Neural progenitor cell (in vitro differentiated cells): ENCODE measurements at places on chromosomes 2 and 18.

DNA sequence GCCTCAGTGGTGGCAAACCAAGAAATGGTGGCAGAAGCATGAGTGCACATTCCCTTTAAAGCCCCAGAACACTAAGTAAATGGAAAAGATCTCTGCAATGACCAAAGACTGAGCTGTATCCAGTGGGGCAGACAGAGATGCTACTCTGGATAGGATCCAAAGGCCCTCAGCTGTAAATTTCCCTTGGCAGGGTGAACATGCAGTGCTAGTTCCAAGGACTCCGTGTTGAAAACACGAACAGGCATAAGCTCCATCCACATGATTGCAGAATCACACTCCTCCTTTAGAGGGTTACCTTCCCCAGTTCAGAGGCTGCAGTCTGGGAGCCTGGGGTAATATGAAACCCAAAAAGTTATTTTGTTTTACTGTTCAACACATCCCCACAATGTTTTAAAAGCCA, 98.6 kb upstream of the KLF7 start:
- no peak for DNase-seq

GRCh38 chr2:98726205-98726604, 4.7 kb downstream of the MGAT4A start:
- DNase-seq, result no peak

DNA sequence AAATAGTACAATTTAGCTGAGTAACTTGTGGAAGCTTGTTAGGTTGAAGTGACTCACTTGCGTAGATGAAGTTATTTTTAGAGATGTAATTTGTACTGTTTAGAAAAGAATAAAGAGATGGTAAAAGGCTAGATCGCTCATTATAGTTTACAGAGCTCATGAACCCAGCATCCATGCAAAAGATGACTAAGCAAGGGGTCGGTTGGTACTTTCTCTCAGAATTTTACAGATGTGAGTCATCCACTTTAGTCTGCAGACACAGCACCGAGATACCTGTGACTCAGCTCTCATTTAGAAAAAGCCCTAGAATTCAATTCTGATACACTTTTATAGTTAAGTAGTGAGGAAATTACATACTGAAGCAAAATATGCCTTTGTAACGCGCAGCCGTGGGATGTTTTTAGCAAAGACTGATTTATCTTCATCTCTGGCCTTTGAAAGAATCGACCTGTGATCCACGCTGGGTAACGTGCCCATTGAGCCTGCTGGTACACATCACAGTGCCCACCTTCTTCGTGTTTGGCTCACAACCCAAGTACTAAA, 116.5 kb upstream of the FOSL2 start:
- DNase-seq, result no peak

DNA sequence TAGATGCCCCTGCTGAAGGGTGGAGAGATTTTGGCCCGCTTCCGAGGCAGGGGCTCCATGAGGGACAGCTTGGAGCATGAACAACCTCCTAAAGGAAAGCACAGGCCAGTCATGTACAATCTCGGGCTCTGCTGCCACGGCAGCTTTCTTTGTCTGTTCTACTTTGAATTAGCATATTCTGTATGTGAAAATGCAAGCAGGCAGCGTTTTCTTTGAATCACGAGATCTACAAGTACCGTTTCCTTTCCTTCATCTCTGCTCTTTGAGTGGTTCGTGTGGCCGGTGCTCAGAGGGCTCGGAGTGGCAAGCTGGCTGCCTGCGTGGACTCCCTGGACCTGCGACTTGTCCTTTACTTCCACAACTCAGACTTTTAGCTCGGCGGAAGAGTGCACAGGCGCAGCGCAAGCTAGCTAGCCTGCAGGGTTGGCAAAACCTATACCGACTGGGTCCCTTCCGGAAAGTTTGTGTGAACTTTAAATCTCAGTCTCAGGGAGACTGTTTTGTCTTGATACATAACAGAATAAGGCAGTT, 6.9 kb downstream of the TWIST2 start:
- no peak for DNase-seq

GRCh38 chr2:148853458-148853857, 21.6 kb upstream of the KIF5C start:
- no peak for DNase-seq

- no peak for DNase-seq
Measured at GRCh38 chr2:88709181-88709631, 17.7 kb downstream of the RPIA start.

DNA sequence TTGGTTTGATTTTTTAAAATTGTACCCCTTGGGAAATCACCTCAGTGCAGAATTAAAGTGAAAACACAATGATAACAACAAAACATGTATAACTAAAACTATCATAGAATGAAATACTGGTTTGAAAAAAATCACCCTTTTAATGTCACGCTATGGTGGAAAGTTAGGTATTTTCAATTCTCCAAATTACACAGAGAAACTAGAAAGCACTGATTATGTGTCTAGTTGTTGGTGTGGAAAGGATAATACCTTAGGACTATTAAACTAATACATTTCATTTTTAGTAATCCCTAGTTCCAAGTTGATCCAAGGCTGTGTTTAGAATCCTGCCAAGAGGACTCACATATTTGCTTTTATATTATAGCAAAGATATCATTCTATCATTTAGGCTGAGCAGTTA, 71.2 kb downstream of the NUP35 start:
- DNase-seq, result no peak

GRCh38 chr2:55311444-55311870, 42.4 kb upstream of the MTIF2 start:
- DNase-seq, result no peak

- DNase-seq, result no peak
Measured at GRCh38 chr18:62070302-62070701, 116.6 kb downstream of the PIGN start.

DNA sequence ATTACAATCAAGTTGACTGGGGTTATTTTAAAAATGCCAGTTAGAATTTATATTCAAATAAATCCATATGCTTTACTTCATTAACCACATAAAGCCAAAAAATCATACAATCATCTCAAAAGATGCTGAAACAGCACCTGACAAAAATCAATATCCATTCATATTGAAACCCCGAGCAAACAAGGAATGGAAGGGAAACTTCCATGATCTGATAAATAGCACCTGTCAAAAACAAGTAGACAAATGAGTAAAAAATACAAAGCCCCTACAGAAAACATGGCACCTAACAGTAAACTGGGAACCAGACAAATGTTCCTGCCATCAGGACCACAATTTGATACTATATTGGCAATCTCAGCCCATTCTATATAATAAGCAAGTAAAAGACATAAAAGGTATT, 227.5 kb downstream of the HDAC4 start:
- no peak for DNase-seq

DNA sequence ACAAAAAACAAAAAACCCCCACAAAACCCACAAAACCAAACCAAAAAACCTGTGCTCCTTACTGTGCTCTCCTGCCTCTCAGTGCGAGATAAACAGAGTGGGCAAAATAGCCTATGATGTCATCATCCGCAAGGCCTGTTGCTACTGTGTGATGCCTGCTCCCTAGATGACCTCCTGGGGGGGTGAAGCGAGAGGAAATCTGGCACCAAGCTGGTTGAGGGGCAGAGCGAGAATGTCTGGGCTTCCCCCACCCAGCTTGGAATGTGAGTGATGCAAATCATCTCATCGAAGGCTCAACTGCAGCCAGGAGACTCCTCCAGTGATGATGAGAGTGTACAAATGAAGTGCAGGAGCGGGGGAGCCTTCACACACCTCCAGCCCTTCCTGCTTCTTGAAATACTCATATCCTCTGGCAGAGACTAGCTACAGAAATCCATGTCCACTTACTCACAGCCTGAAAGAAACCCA, 57.7 kb upstream of the MAP4K3 start:
- peak; percentile 24 for DNase-seq

GRCh38 chr2:64906853-64907536, 82.2 kb upstream of the SLC1A4 start:
- no peak for DNase-seq

- no peak for DNase-seq
Measured at GRCh38 chr2:10184421-10184820, 61.9 kb downstream of the RRM2 start.

DNA sequence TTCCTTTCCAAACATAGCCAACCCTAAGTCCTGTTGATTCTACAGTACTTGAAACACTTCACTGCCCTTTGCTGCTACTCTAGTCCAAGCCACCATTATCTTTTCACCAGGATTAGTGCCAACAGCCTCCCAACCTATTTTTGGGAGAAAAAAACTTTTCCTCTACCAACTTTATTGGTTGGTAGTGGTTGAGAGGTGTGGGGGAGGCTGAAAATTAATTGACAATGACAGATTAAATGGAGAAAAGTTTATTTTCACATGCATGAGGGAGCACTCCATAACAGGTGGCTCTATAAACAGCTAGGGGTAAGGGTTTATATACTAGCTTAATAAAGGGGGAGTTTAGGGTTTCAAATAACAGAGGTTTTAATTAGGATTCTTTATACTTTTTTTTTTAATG, 37.8 kb upstream of the ITPRID2 start:
- no peak for DNase-seq

DNA sequence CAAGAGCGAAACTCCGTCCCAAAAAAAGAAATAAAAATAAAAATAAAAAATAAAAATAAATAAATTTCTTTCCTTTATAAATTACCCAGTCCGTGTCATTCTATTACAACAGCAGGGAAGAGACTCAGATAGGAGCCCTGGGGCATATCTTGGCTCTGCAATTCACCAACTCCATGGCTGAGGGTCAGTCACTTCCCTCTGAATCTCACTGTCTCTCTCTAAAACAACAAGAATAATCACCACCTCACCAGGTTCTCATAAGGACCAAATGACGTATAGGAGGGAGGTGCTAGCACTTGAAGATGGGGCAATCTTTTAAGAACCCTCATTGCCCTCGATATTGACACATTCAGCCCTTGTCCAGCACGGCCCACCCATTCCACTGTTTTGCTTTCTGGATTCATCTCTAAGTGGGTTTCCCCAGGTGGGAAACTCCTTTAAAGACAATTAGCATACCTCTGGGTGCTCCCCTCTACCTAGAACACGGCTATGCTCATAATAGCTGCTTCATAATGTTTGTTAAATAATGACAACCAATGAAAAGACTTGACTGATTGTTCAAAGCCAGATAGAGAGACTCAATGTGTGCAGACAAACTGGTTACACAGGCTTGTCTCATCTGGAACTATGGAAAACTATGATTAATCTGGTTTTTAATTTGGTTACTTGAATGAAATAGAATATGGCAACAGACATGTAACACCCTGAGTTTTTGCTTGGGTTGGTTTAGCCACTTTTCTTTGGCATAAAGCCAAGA, 15.1 kb downstream of the MYCN start:
- DNase-seq, result no peak

DNA sequence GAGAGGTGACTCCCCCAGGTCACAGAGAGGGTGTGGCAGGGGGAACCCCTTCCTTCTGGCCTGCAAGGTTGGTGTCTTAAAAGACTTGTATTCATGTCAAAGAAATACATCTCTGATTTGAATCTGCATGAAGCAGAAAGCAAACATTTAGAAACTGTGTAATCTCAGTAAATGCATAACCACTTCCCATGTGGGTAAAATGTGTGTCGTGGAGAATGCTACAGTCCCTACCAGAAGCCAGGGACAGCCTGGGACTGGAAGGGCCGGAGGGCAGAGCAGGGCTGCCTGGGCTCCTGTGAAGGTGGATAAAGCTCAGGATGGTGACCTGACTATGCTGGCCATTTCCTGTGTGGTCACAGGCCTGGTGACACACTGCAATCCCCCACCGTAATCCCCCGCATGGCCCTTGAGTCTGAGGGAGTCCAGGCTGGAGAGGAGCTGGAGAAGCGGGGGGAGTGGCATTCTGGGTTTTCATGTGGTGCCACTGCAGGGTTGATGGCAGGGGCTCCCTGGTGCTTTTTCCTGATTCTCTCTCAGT, 102.2 kb downstream of the LRRC30 start:
- DNase-seq, result no peak

DNA sequence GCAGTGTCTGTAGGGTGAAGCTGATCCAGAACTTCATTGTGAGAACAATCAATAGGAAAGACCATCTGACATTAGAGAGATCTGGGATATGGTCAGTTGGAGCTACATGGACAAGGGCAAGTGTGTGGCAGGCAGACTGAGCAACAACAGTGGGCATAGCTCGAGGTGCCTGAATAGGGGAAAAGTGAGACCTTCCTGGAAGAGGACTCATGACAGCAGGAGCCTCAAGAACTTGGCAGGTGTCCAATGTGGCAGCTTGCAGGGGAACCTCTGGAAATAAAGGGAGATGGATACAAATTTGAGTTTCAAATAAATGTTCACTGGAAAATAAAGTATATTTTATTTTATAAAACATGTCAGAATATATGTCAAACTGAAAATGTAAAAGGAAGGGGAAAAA, 117.9 kb downstream of the TANC1 start:
- DNase-seq, result no peak

GRCh38 chr18:79466591-79466990, 70.9 kb downstream of the NFATC1 start:
- no peak for DNase-seq

- DNase-seq, result no peak
Measured at GRCh38 chr2:133286326-133286922, 281.8 kb downstream of the NCKAP5 start.

DNA sequence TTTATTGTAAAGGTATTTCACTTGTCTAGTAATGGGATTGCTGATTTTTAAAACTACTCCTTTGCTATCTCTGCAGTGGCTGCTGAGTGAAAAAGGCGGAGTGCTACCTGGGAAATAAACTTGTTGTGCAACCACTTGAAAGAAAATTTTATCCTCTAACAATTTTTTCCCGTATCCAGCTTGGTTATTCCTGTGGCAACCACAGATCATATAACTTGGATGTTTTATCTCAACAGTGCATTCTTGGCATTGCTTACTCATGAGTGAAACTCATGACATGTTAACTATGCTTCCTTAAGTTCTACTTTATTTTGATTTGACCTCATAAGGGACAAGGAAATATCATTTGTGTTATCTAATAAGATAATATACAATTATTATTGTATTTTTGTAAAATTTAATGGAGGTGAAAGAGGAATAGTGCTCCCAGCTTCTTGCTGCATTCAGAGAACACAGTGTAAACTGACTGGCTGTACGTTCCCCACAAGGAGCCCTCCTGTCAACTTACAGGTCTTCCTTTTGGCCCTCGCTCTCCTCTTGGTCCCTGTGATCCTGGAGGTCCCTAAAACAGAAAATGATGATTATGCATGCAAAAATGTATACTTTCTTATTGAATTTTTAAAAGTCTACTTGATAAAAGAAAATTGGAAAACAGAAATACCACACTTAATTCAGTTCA, 82.7 kb downstream of the COL5A2 start:
- DNase-seq, result no peak

- DNase-seq, result no peak
Measured at GRCh38 chr2:40374543-40375240, 77.2 kb downstream of the SLC8A1 start.

- no peak for DNase-seq
Measured at GRCh38 chr2:158600155-158600802, 143.5 kb downstream of the PKP4 start.

DNA sequence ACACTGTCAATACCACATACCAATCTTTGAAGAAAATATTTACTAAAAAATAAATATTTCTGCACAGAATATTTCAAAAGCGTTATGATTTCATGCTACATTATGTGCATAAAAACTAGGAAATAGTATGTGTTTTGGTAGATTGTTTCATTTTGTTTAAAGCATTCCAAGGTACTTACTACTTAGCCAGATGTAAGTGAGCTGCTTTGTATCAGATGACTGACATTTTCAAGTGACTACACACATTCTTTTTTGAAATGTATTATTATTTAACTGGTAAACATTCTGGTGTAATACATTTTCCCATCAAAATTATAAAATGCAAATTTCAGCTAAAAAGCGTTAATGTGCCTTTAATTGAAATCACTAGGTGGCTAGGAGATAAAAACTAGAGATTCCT, 21.5 kb downstream of the GCA start:
- DNase-seq, result no peak

GRCh38 chr18:3405713-3406112, 44.3 kb upstream of the TGIF1 start:
- DNase-seq, result no peak
